C1 segment of cervical spinal cord (tissue), 14 donors: ENCODE measurements at places on chromosomes 12 and 14.

- no peak for DNase-seq
Measured at GRCh38 chr14:101556131-101556530, 5.2 kb upstream of the DIO3 start.

- no peak for DNase-seq
Measured at GRCh38 chr12:48388938-48389337, 38.2 kb upstream of the ZNF641 start.

DNA sequence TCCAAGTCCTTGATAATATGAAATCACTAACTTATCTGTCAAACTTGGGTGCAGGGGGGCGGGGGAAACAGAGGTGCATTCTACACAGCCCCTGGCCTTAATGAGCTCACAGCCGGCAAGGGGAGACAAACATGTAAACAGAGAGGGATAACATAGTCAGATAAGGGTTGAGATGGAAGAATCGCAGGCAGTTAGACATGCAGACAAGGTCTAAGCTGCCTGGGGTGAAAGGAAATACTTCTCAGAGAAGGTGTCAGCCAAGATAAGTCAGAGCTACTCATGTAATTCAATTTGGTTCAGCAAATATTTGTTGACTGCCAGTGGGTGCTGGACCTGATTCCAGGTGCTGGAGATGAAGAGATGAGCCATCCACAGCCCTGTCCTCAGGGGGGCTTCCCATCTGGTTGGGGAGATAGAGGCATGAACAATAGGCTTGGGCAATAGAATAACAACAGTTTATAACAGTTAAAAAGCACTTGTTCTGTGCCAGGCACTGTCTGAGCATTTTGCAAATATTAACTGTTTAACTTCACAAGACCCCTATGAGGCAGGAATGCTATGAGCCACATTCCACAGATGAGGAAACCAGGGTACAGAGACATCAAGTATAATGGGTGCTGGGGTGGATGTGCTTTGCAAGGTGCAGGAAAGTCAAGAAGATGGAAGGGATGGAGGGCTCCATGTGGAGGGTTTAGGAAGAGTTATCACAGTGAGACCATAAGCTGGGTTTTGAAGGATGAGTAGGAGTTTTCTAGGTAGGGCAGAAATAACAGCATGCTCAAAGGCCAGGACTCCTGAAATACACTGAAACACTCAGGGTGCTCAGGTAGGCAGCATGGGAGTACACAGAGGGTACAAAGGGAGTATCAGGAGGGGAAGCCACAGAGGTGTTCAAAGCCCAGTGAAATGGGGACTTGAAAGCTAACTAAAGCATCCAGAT, 79.0 kb downstream of the WSCD2 start:
- no peak for DNase-seq

DNA sequence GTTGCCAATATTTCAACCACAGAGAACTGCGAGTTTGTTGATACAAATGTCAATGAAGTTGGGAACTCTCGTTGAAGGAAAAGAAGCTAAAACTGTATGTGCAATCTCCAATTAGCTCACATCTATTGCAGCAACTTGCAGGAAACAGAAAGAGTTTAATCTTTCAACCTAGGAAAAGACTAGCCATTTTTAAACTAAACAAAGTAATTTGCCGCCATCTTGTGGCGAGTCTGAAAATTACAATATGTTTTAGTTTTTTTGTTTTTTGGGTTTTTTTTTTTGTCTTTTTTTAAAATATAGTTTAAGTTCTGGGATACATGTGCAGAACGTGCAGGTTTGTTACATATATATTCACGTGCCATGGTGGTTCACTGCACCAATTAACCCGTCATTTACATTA, 131.2 kb upstream of the FOXG1 start:
- DNase-seq = no peak

DNA sequence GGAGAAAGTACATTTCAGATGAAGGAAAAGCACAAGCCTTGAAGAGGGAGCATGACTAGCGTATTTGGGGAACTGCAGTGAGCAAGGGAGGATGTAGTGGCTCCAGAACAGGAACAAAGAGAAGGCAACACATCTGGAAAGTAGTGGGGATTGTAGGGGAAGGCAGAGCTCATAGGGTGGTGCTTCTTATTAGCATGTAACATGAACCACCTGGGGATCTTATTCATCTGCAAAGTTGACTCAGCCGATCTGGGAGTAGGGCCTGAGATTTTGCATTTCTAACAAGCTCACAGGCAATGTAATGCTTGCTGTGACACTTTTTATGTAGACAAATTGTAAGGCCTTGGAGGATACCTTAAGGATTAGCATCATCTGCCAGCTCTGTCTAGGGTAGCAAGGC, 447.3 kb downstream of the NELL2 start:
- DNase-seq = no peak
